NCI-H2107 (cell line): ENCODE measurements at places on chromosomes 5 and 9.

DNA sequence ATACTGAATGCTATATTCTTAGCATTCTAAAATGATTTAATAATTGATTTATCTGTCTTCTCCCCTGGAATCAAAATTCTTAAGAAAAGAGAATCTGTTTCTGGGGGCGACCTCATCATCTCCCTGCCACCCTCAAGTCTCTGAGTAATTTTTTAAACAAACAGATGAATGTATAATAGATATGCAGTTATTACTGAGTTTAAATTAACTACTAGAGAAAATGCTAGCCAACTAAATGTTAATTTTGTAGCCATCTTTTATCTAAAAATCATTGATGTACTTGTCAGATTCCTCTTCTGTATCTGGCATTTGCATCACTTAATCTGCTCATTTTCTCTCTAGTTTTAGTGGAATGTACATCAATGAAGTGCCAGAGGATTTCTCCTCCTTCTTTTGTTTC, 87.5 kb downstream of the ERBIN start:
- no peak for DNase-seq

GRCh38 chr5:150561571-150562275, 53.8 kb downstream of the NDST1 start:
- no peak for DNase-seq

- no peak for DNase-seq
Observed at GRCh38 chr5:19497229-19497815, 490.7 kb downstream of the CDH18 start.

DNA sequence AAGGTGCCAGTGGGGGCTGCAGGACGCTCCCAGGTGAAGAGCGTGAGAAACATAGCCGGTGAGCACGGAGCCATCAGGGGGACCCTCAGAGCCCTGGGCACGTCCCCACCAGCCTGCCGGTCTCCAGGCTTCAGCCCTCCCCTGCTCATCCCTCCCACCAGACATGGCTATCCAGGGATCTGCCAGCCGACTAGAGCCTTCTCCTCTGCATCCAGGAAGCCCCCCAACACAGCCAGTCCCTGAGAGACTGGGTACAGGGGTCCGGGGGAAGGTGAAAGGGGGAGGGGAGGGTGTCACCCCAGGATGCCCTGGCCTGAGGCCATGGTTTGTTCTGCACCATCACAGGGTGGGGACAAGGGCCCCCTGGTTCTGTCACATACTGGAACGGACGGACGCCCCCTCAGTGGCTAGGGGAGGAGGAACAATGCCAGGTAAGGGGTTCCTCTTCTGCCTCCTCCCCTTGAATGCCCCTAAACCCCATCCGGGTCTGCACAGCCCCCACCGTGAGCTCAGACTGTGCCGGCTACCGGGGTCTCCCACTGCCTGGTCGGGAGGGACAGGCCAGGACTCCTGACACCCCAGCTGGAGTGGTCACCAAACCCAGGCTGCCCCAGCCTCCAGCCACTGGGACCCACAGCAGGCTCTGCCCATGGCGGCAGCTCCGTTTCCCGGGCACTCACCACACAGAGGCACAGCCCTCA, 34.3 kb downstream of the NACC2 start:
- DNase-seq: no peak

DNA sequence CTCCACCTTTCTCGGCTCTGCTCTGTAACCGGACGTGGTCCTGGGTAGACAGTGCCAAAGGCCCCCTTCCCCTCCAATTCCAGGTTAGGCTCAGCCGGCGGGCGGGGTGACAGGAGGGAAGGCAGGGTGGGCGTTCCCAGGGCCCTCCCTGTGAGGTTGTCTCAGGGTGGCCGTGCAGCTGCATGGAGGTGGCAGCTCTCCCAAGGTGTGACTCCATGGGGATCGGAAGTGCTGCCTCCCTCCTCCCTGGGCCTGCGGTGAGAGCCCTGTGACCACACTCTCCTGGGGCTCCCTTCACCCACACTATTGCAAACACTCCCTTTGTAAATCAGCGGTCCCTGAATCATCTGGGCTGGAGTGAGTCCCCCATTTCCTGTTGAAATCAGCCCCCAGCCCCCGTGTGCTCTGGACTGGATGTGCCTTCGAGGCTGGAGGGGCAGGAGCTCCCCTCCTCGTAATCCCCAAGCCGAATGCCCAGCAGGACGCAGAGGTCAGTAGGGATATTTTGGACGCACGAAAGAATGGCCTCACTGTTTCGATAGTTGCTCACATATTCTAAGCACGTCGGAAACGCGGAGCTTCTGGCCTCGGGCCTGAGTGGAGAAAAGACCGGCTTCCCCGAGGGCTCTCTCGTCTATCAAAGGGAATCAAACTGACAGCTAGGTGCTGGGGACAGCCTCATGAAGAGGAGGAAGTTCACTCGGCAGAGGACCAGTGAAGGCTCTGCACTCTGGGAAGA, 107.6 kb upstream of the COL5A1 start:
- DNase-seq: no peak

DNA sequence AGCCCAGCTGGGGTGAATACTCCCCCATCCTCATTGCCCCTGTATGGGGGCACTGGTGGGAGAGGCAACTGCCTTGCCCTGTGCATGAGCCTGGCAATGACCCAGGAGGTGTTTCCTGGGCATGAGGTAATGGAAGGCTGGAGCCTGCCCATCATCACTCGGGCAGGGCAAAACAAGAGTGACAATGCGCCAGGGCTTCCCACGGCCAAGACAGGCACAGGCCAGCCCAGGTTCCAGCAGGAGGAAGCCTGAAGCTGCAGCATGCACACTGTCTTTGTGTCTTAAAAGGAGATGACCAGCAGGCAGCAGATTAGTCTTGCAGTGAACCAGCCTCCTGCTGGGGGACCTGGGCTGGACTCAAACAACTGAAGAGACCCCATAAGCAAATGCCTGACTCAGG, 92.2 kb upstream of the SMIM23 start:
- no peak for DNase-seq

DNA sequence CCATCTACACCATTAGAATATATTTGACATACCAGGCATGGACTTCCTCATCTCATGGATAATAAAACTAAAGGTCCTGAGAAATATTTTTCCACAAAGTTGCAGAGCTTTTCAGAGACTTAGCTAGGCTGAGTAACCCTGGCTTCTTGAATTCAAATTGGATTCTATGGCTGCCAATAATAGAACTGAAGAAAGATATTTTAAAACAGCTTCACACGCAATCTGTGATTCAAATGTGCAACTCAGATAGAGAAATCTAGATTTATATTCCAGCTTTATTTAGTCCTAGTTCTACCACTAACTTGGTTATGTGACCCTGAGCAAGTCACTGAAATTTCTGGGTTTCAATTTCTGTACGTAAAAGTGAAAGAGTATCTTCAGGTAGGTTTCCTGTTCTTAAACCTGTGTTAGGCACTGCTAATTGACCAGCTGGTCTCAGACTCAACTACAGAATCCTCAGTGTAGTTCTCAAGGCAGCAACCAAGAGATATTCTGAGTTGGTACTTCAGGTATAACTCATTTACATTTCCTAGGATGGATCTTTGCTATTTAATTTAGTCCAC, 235.3 kb downstream of the GABRB2 start:
- DNase-seq: no peak

GRCh38 chr9:33472881-33473615, 676 bp downstream of the NOL6 start:
- DNase-seq: no peak

DNA sequence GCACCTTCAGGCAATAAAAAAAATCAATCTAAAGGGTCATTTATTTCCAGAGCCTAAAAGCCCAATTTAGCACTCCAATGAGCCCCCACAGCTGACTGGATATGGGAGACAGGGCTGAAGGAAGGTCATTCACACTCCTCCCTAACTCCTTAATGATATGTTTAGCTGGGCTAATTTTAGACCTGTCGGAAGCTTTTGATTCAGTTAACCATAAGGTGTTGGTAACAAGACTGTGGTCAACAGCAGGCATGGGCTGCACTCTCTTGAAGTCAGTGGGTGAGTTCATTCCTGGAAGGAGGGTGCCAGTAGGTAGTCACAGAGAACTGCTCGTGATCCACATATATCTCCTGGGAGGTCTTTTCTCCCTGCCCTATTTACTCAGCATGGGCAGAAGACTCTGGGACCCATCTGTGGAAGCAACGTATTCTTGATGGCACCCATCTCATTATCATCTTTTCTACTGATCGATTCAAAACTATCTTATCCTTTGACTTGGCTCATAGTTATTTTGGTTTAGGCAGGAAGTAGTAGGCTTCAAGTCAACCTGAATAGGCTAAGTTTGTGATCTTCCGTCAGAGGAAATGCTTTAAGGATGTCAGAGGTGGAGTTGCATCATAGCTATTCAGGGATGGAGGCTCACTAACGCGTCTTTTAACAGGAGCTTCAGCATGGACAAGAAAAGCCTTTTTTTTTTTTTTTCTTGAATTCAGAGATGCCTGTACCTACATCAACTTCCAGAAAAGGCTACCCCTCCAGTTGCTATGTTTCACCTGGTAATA, 367.7 kb upstream of the SLC30A5 start:
- DNase-seq: no peak

DNA sequence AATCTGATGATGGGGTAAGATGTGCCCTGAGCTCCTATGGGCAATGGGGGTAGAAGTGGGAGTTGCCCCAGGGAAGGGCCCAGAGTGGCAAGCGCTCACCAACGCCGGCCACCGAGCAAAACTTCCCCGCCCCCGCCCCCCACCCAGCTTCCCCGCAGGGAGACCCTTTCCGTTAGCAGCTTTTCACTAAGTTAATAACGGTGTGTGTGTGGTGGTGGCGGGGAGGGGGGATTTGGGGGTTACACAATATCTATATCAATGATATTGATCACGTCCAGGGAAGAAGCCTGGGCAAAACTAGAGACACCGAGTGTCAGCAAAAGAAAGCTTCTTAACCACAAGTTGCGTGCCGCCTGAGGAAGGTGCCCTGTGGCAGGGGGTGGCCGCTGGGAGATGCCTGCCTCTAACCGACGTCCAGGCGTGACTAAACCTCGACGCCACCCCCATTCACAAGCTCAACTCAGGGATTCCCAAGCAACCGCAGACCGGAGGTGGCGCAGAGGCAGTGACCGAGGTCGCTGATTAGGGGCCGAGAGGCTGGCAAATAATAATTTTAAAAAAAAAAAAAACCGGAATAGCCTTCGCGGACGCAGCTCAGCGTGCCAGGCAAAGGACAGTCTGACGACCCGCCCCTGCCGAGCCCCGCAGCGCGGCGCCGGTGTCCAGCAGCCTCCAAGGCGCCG, 222.6 kb downstream of the MEF2C start:
- no peak for DNase-seq
